Activated T-helper 1 cell treated with anti-CD3 and anti-CD28 coated beads, Interleukin-2, amount 50 U/mL, for 16 hours (primary cell): ENCODE measurements at places on chromosomes 6 and 20.

DNA sequence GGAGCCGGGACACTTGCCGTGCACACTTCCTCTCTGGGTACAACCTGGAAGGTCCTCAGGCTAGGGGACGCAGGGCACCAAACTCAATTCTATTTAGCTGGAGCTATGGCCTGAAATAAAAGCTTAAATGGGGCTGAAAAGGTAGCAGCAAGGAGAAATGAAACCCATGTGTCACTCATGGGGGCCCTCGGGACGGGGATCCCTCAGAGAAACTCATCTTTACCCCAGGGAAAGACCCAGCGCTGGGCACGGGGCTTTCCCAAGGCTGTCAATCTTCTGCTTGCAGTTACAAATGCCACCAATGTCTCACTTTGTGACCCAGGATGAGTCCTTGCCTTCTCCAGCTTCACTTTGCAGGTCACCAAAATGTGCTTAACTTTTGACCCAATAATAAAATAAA, 16.5 kb downstream of the SNAI1 start:
- no peak for DNase-seq

DNA sequence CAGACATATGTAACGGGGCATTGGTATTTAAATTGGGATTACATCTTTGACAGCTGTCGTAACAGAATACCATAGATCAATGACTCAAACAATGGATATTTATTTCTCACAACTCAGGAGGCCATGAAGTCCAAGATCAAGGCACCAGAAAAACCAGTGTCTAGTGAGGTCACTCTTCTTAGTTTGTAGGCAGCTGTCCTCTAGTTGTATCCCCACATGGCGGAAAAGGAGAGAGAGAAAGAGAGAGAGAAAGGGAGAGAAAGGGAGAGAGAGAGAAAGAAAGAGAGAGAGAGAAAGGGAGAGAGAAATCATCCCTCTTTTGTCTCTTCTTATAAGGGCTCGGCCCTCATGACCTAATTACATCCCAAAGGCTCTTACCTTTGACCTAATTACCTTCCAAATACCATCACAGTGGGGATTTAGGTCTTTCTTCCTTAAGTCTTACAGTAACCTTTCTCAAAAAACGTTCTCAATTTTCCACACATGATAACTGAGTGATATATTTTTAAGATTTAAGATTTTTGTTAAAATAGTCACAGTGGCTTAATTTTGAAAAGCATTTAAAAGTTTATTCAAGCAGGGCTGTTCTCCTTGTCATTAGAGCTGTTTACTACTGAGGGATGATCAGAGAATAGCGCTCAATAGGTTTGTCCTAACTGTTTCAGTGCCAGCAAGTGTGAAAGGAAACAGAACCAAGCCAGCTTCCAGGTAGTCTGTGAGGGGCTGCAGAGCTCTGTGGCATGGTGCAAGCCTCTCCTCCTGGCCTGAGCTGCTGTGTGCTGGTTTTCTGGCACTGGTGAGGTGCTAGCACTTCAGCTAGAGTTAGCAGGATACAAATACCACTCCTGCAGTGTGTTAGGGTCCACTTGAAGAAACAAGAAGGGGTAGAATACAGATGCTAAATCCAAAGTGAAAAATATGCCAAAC, 79.0 kb downstream of the IMPG1 start:
- DNase-seq: no peak

DNA sequence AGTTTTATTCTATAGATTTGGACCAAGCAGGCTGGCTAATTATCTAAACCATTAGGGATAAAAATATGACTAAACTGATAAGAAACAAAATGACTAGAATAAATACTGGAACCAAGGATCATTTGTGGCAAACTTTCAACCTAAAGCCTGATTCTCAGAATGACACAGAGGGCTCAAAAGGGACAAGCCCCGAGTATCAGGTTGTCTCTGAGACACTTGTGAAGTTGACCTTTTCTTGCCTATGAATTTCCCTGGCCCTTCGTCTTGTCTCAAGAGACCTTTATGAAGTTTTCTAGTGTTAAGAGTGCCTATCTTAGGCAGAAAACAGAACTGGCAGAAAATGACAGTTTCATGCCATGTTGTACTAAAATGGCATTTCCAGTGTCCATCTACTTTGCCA, 68.3 kb downstream of the IMPG1 start:
- no peak for DNase-seq

DNA sequence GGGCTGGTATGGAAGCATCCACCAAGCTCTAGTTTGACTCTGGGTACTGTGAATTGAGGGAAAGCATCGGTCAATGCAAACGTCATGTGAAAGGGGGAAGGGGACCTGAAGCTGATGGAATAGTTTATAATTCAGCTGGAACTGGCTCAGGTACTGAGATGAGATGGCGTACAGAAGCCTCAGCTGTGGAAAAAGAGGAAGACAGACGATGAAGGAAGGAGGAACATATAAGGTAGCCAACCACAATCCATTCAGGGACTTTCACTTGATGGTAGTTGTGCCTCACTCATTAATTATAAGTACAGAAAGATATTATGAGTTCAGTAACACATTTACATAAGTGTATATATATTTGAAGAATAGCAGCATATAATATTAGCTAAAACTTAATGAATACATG, 2.7 kb downstream of the CALHM5 start:
- no peak for DNase-seq

GRCh38 chr6:14975471-14975817, 270.4 kb upstream of the JARID2 start:
- DNase-seq: no peak

GRCh38 chr20:38222923-38223742, 37.4 kb downstream of the KIAA1755 start:
- DNase-seq: no peak

- no peak for DNase-seq
Measured at GRCh38 chr6:104608101-104608500, 251.6 kb downstream of the HACE1 start.

- no peak for DNase-seq
Measured at GRCh38 chr20:62914970-62915457, 11.3 kb downstream of the DIDO1 start.

DNA sequence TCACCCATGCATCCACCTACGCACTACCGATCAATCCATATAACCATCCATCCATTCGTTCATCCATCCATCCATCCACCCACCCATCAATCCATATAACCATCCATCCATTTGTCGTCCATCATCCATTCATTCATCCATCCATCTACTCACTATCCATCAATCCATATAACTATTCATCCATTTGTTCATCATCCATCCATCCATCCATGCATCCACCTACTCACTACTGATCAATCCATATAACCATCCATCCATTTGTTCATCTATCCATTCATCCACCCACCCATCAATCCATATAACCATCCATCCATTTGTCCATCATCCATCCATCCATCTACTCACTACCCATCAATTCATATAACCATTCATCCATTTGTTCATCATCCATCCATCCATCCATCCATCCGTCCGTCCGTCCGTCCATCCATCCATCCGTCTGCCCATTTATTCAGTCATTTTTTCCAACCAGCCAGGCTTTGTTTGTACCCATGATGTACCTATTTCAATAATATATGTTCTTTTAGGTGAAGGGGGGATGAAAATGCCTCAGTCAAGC, 6.1 kb upstream of the BPIFB6 start:
- no peak for DNase-seq

DNA sequence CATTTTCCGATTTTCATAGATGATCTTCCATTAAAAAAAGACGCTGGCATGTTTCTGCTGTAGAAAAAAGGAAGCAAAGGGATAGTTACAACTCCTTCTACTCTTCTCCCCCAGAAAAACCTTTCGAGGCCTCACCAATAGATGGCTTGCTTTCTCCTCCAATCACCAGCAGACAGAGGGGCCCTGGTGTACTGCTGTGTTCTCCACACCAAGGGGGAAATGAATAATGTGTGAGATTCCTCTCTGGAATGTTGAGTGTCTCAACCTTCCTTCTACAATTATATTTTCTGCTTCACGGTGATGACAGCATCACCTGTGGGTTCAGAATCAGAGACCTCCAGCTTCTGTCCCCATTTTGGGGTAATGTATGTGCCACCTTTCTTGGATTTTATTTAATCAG, 185.7 kb upstream of the FLRT3 start:
- DNase-seq: no peak

GRCh38 chr6:25370178-25371036, 91.2 kb downstream of the CARMIL1 start:
- no peak for DNase-seq

GRCh38 chr20:3436864-3437574, 29.6 kb upstream of the DNAAF9 start:
- DNase-seq: no peak

- no peak for DNase-seq
Measured at GRCh38 chr6:159819098-159819497, 19.0 kb downstream of the PNLDC1 start.

- DNase-seq: no peak
Measured at GRCh38 chr6:133889557-133890403, 867 bp downstream of the TCF21 start.

GRCh38 chr6:139448051-139448649, 73.7 kb upstream of the CITED2 start:
- no peak for DNase-seq

DNA sequence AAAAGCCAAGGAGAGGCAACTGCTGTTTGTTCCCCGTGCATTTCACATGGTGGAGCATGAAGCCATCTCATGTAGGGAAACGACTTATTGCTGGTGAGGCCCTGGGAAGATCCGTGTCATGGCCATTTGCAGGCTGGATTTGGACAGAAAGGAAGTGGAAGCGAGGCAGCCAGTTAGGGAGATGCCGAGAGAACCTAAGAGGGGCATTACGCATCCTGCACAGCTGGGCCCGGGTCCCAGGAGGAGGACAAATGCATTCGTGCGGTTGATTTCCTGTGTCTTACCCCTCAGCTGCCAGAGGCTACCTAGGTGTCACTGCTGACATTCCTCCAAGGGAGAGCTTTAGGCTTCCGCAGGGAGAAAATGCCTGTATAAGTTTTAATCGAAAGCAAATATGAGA, 316.2 kb upstream of the CDYL start:
- DNase-seq: no peak

DNA sequence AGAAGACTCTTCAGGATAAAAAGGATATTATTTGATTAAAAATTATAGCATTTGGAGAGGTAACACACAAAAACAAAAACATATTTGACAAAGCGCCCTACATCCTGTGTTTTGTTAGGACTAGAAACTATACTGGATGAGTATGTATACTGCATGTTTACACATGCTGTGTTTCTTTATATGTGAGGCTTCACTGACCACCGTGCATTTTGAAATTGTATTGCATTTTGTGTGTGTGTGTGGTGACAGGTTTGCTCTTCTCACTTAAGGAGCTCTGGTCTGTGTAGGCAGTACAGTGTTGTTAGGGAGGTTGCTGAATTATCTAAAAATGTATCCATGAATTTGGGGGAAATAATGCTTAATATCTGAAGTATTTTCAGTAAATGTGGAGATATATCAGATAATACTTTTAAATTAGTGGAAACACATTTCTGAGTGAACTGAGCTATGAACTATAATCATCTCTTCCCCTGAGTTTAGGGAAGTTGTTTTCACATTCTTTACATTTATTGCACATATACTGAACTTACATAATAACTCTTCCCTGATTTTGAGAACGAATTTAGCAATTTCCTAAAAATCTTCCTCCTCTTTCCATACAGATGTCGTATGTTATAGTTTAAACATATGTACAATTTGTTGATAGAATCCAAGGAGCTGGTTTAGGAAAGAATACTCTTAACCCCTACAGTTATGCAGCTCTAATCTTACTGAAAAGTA, 43.3 kb downstream of the TMEM170B start:
- no peak for DNase-seq

- DNase-seq: no peak
Measured at GRCh38 chr6:132789396-132789776, 9.1 kb downstream of the SLC18B1 start.

- no peak for DNase-seq
Measured at GRCh38 chr6:78605909-78606446, 261.4 kb upstream of the IRAK1BP1 start.

GRCh38 chr6:113649276-113649675, 207.9 kb upstream of the MARCKS start:
- DNase-seq: no peak

DNA sequence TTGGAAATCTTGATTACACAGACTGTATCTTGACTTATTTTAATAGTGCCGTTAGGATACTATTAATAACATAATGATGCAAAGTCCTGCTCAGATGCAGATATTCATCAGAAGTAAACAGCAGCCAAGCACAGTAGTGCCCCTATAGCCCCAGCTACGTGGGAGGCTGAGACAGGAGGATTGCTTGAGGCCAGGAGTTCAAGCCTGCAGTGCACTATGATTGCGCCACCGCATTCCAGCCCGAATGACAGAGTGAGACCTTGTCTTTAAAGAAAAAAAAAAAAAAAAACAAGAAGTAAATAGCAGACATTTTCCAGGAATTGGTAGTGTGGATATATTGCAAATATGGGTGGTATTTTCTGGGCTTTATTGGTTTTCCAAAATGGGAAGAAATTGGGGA, 61.8 kb downstream of the TULP4 start:
- DNase-seq: no peak

DNA sequence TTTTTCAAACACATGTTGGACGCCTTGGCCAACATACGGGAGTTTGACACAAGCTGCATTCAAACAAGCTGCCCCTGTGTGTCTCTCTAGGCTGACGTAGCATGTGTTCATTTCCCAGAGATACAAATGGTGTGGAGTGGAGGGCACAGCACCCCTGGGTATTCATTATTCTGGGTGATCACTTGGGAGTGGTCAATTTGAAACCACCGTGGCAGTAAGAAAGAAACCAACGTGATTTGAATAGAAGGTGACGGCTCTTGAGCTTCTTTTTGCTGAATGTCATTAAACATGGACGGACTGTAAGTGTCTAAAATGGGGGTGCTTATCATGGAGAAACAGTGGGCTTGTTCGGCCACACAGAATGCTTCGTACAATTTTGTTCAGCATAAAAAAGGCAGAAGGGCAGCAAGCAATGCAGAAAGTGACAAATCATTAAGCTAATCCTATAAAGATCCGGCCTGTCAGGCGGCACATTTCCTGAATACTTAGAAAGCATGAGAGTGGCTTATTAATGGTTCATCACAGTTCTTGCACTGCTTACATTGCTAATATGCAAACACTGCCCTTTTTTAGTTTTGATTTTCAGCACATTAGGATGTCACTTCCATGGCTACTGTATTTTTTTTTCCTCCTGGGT, 1261.9 kb upstream of the CITED2 start:
- DNase-seq: no peak

GRCh38 chr20:44959638-44960102, 527 bp downstream of the TOMM34 start:
- DNase-seq: no peak

- DNase-seq: no peak
Measured at GRCh38 chr6:148628251-148628650, 118.6 kb upstream of the UST start.

GRCh38 chr20:50850721-50851286, 55.9 kb downstream of the BCAS4 start:
- no peak for DNase-seq

DNA sequence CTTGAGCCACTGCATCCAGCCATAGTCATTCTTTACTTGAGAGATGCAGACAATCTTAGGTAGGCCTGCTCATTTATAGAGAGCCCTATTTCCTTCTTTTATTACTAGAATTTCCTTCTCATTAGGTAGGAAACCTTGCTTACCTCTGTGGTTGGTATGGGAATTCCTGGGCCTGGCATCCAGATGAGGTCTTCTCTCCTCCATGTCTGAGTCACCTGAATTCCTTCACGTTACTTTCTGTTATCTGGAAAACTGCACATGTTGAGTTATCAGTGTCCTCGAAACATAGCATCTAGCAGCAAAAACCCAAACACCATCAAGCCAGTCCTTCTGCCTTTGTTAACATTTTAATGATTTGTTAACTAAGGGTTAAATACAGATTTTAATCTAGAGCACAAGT, 2.2 kb downstream of the ZNFX1 start:
- DNase-seq: no peak
